ENCODE measurements at places on chromosomes 16 and 17.

GRCh38 chr17:2060681-2061440, 6.0 kb downstream of the HIC1 start:
- DNase-seq, result peak; percentile 53

DNA sequence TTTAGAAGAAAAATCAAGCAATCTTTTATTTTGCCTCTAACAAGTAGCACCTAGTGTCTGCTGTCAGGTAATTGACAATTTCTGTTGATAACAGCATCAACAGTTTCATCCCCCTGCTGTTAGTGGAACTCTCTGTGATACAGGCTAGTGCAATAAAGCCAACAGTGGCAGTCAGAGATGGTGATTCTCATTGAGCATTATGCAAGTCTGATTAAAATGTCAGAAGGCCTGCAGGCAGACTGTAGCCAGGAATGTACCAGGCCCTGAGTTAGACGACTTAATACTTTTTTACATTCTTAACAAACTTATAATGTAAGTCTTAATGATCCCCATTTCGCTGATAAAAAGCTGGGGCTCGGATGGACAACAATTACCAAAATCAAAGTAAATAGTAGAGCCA, 14.6 kb downstream of the CYLD start:
- no peak for DNase-seq

DNA sequence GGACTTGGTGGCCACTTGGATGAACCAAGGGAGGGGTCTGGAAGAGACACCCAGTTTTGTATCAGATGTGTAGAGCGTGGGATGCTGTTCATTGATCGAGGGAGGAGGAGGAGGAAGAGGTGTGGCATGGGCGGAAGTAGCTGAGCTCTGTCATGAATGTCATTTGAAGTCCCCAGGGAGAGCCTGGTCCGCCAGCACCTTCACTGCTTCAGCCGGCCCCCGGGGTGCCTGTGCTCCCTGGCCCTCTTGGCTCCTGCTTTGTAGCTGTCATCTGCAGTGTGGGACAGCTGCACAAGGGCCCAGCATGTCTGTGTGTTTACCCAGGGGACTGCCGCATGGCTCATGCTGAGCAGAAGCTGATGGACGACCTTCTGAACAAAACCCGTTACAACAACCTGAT, 75.4 kb upstream of the RBL2 start:
- DNase-seq, result no peak

- DNase-seq, result no peak
Measured at GRCh38 chr16:22356930-22357634, 17.3 kb downstream of the CDR2 start.

- DNase-seq, result no peak
Measured at GRCh38 chr17:79242873-79243602, 168.4 kb downstream of the ENGASE start.

DNA sequence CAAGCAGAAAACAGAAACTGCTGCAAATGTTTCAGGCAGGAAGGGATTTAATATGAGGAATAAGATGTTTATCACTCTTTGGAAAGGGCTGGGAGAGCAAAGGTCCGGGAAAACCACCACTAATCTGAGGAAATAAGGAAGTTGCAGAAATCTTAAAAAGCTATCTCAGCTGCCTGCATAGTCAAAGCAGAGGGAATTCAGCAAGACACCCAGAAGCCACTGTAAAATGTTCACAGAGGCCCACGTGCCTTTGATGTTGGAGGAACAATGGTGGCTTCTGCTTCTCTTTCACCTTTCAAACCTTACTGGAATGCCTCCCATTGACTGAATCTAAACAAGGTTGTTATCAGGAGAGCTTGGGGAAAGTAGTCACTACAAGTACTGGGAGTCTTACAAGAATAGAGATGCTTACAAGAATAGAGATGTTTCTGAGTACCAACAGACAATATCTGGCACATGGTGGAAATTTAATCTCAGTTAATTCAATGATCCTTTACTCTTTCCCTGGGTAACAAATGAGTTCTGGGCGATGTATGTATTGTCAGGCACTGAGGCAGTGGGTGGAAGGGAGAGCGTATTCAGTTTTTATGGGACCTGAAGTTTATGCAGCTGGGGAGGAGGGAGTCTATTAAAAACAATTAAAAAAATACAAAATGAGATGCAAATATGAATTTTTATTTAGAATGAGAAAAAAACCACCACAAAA, 56.1 kb upstream of the MED13 start:
- DNase-seq, result no peak

DNA sequence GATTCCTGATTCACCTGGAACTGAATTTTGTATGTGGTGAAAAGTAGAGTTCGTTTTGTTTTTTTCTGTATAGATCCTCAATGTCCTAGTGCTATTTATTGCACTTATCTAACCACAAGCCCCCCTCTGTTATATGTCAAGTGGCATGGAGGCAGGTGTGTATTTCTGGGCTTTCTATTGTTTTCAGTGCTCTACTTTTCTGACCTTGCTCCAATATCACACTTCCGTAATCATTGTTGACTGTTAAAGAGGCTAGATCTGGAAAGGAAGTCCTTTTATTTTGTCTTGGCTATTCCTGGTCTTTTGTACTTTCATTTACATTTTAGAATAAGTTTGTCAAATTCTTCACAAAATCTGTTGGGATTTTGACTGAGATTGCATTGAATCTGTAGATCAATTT, 26.8 kb upstream of the FBXO47 start:
- no peak for DNase-seq

DNA sequence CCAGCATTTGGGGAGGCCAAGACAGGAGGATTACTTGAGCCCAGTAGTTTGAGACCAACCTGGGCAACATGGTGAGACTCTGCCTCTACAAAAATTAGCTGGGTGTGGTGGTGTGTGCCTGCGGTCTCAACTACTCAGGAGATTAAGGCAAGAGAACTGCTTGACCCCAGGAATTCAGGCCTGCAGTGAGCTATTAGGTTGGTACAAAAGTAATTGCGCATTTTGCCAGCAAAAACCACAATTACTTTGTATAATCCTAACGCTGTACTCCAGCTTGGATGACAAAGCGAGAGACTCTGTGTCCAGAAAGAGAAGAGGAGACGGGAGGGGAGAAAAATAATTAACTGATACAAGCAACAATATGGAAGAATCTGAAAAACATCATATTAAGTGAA, 32.7 kb downstream of the YWHAE start:
- no peak for DNase-seq

DNA sequence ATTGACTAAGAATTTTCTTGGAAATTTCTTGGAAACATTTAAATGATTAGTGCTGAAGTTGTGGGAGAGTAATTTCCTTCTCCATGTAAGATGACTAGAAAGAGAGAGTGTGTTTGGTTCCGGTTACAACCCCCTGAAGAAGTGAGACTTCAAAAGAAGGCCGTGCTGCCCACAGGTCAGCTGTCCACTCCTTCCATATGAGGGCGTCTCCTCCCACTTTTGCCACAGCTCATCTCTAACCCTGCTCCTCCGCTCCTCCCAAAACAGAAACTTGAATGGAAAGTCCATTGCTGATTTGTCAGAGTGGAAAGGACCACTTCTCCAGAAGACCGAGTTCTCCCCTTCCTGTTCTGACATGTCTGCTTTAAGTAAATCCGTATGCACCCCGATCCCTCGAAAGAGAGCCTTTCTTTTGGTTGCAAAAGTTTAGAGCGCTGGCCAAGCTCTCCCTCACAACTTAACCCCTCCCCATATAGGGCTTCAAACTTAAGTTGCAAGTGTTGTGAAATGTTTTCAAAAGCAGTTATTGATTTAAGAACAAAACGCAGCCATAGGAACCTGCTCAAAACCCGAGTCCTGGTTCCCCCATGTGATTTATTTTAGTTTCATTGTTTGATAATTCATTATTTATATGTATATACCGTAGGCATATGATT, 129.5 kb downstream of the SOCS1 start:
- no peak for DNase-seq

DNA sequence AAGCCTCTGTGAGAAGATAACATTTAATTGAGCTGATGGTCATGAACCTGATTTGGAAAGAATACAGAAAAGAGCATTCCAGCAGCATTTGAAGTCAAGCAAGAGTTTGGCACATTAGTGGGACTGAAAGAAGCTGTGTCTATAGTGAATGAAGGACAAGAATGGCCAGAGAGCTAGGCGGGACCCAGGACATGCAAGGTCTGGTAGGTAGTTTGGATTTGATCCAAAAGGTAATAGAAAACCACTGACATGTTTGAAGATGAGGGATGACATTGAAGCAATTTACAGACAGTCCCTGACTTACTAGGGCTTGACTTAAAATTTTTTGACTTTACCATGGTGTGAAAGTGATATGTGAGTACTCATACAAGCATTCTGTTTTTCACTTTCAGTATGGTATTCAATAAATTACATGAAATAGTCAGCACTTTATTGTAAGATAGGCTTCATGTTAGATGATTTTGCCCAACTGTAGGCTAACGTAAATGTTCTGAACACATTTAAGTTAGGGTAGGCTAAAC, 7.6 kb downstream of the CYB5B start:
- DNase-seq, result no peak

- DNase-seq, result no peak
Measured at GRCh38 chr17:78598013-78598471, 20.8 kb upstream of the DNAH17 start.

DNA sequence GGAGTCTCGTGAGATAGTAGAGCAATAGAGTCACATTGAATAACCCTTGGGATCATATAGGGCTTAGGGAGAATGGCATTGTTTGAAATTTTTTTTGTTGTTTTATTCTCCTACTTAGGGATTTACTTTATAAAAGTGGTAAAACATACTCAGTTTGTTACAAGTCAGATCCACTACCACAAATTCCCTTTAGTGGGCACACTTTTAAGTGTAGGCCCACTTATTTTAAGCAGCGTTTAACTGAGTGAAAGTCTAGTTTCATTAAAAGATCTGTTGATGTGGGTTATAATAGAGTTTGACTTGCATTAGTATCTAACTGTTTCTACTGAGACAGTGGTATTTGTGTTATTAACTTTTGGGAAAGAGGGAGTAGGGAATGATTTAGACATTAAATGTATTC, 49.3 kb downstream of the USP10 start:
- DNase-seq, result no peak

Measured in Right ventricle myocardium superior (tissue), 1 donor.